ENCODE measurements at places on chromosomes 2 and 18.

- no peak for DNase-seq
These were observed 250.9 kb downstream of the OTX1 start for GRCh38 chr2:63301481-63301880.

DNA sequence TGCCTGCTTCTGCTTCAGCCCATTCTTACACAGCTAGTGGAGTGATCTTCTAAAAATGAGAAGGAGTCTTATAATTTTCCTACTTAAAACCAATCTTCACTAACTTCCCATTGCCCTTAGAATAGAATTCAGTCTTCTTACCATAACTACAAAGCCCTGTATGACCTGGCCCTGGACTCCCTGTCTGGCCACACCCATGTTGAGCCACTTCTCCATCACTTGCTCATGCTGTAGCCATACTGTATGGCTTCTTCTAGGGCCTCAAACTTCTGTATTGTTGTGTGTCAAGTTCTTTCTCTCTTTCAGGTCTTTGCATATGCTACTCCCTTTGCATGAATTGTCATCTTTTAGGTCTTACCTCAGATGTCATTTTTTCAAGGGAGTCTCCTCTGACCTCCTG, 11.2 kb downstream of the DGUOK start:
- no peak for DNase-seq

DNA sequence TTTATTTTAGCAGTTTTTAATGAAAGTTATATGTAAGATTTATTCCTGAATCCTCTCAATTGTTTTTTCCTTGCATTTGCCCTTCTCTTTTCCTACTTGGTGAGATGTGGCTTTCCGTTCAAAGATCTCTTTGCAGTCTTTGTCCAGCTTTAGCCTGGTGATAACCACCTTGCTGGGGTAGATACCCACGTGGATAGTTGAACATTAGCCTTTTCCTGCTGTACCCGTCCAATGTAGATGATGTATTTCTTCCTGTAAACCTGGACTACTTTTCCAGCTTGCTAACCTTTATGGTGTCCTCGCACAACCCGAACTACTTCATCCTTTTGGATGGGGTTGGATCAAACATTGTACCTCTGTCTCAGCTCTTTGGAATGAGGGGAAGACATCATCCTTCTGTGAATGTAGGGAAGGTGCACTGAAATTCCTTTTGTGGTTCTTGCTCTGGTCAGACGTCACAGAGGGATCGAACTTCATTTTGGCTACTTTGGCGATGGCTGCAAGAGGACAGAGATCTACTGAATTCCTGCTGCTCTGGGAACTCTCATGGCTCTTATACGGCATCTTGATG, 293.2 kb upstream of the EPAS1 start:
- no peak for DNase-seq

DNA sequence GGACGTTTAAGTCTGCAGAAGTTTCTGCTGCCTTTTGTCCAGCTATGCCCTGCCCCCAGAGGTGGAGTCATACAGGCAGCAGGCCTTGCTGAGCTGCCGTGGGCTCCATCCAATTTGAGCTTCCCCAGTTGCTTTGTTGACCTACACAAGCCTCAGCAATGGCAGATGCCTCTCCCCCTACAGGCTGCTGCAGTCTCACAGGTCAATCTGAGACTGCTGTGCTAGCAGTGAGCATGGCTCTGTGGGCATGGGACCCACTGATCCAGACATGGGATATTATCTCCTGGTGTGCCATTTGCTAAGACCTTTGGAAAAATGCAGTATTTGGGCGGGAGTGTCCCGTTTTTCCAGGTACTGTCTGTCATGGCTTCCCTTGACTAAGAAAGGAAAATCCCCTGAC, 726.0 kb downstream of the ERBB4 start:
- DNase-seq: no peak

DNA sequence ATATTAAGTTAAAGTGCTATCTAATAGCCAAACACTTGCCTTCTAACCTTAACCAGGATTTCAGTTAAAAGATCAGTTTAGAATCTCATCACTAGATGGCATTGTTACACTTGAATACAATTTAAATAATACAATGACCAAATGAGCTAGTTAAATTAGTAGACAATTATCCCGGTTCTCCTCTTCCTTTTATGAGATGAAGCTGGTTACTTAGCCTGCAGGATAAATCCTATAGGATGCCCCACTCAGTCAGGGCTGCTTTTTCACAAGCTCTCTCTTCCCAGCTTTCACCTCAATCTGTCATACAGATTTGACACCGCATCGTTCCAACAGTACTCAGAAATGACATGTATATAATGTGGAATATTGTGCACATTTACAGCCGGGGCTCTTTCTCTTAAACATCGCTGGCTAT, 678.8 kb downstream of the KCNJ3 start:
- no peak for DNase-seq

- no peak for DNase-seq
These were observed 84.2 kb upstream of the CD302 start for GRCh38 chr2:159882130-159882745.

- no peak for DNase-seq
These were observed 265.4 kb downstream of the NUP35 start for GRCh38 chr2:183389546-183390080.

GRCh38 chr18:45998244-45998643, 31.1 kb upstream of the EPG5 start:
- no peak for DNase-seq

DNA sequence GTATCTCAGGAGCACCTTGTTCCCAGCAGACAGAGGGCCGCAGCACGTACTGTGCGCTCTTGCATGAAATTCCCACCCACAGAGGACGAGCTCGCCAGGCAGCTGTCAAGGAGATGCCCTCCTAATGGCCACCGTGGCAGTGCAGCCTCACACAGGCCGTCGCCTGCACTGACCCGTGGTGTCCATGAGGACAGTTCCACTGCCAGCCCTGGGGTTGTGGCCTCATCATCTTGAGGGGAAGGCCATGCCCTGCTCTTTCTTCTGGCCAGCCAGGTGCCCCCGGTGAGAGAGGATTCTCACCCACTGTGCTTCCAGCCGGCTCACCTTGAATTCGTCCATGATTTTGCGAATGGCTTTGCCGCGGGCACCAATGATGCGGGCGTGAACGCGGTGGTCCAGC, 42.0 kb downstream of the ANO7 start:
- no peak for DNase-seq

GRCh38 chr2:242027676-242028450, 158.3 kb downstream of the RTP5 start:
- no peak for DNase-seq

GRCh38 chr18:43514747-43515146, 237.5 kb upstream of the SYT4 start:
- no peak for DNase-seq

DNA sequence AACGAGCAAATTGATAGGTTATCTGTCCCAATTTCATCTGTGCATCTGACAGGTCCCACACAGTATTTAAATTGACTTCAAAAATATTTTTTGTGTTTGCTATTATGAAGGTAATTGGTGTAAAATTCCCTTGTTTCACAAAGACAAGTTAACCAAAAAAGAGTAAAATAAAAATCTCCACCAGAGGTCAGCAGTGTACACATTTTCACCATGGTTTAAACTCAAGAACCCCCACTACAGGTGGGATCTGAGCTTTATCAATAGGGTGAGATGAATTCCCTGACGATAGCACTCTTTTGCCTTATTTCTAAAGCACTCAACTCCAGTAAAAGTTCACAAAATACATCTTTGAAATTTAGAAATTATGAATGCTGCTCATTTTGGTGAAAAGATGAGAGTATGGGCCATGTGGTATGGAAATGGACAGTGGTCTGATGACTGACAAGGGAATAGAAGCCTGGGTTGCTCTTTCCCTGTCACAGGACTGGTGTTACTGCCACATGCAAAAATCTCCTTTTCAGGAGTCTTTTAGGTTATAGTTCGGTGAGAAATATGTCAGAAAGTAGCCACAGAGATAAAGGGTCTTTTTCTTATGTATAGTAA, 68.0 kb downstream of the SERPINB8 start:
- DNase-seq: no peak

GRCh38 chr2:201906777-201907562, 100.6 kb downstream of the CDK15 start:
- DNase-seq: no peak

DNA sequence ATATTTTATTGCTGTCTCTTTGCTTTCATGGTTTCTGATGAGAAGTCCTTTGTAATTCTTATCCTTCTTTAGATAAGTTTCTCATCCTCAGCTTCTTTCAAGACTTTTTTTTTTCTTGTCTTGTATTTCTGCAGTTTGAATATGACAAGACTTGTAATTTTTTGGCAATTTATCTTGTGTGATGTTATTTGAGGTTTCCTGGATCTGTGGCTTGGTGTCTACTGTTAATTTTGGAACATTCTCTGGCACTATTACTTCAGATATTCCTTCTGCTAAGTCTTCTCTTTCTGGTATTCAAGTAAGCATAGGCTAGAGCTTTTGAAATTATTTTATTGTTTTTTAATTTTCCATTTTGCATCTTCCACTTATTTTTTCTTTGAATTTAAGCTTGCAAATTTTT, 1083.2 kb downstream of the CNTNAP5 start:
- DNase-seq: no peak

GRCh38 chr2:186384226-186384625, 101.8 kb upstream of the ZC3H15 start:
- no peak for DNase-seq

GRCh38 chr18:48897531-48897930, 53.2 kb downstream of the SMAD7 start:
- no peak for DNase-seq

DNA sequence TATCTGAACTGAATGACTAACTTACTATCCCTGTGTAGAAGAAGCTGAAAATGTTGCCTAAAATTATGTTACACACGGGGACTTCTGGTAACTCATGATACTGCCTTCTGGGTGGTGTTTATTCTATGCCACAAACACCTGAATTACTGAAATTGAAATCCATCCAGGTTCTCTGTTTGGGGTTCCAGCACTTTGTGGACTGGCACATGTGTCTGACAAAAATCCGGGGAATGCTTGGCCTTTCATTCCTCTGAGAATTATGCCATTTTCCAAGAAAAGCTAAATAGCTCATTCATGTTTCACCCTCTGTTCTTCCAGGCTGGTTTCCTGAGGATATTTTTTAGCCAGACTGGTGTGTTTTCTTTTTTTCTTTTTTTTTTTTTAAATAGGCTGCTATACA, 59.5 kb upstream of the POU3F3 start:
- DNase-seq: no peak

- no peak for DNase-seq
These were observed 34.0 kb downstream of the UXS1 start for GRCh38 chr2:106159866-106160785.

GRCh38 chr18:8277270-8277669, 332.0 kb upstream of the RAB12 start:
- DNase-seq: no peak

GRCh38 chr18:79422022-79422782, 26.5 kb downstream of the NFATC1 start:
- no peak for DNase-seq

DNA sequence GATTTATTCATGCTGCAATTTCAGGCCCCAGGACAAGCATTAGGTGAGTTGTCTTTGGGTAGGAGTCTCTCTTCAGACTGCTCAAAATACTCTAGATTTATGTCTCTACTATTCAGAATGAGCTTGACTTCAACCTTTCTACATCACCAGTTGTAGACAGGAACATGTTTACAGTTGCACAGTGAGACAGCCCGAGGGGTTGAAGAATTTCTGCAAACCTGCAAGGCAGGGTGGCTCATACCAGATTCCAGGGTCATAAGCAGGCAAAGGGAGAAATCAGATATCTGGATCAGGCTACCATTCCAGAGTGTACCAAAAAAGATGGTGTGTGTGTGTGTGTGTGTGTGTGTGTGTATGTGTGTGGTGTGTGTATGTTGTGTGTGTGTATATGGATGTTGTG, 112.4 kb downstream of the SPP2 start:
- no peak for DNase-seq

GRCh38 chr2:170101789-170102188, 76.2 kb upstream of the MYO3B start:
- DNase-seq: no peak

DNA sequence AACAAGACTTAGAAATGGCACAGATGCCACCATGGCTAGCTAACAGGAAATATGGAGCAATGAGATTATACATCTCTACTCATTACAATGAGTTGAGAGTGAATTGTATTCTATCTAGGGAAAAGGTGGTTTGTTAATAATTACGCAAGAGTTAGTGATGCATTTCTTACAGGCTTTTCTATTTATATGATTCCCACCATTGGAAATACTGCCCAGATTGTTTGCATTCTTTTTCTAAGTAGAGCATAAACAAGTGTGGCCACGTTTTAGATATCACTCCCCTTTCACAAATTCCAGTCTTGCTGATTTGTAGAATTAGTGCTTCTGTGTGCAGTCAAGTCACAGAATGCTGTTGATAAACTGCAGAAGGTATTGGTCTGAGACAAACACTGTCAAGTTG, 56.6 kb downstream of the ZNF804A start:
- no peak for DNase-seq

DNA sequence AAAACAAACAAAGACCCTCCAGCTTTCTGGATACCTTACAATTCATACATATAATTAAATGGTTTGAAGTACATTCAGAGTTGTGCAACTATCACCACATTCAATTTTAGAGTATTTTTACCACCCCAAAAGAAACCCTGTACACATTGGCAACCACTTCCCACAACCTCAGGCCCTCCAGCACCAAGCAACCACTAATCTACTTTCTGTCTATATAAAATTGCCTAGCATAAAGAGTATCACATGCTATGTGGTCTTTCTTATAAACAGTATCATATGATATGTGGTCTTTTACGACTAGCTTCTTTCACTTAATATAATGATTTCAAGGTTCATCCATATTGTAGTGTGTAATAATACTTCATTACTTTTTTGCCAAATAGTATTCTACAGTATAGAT, 7.3 kb downstream of the IER3IP1 start:
- no peak for DNase-seq

GRCh38 chr2:176149939-176150583, 1.3 kb upstream of the HOXD4 start:
- DNase-seq: no peak

GRCh38 chr18:51278045-51278649, 80.7 kb upstream of the MEX3C start:
- no peak for DNase-seq

DNA sequence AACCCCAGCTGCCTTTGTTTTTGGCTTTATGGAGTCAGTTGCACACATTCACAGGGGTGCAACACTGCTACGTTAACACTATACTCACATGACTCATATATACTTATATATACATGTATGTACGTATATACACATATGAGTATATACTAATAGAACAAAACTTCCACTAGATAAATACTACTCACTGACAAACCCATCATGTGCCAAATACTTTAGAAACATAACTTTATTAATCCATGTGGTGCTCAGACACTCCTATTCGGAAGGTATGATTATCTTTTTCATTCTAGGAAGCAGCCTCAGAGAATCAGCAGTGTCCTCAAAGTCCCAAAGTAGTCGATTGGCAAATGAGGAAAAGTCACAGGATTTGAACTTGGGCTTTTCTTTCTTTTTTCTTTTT, 7.9 kb downstream of the PMAIP1 start:
- no peak for DNase-seq

GRCh38 chr2:127324635-127325034, 30.7 kb upstream of the ERCC3 start:
- DNase-seq: no peak

GRCh38 chr2:219551441-219552381, 7.9 kb downstream of the TMEM198 start:
- no peak for DNase-seq

GRCh38 chr18:71951001-71951400, 593.1 kb downstream of the CBLN2 start:
- DNase-seq: no peak
